ENCODE measurements at places on chromosomes 3 and 15.
A peak's percentile ranks its signal among the peaks of the same experiment; 100 is the strongest.

- no peak for DNase-seq
Measured at GRCh38 chr3:13087320-13087990, 14.2 kb upstream of the IQSEC1 start.

DNA sequence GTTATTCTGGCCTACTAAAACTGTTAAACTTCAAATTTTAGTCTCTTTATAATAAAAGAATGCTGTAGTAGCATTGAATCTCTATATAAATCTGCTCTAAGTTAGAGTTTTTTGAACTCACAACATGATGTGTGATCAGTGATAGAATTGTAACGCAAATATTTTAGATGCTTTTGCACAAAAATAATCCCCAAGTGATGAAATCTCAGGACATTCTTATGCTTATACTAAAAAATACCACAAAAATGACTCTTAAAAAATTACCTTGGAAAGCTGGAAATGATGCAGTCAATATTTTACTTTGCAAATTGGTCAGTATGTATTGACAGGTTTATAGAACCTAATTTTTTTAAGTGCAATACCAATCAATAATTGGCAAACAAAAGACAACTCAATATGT lies 375.3 kb downstream of the TBC1D5 start:
- no peak for DNase-seq

GRCh38 chr3:27302891-27303290 lies 66.3 kb downstream of the NEK10 start:
- no peak for DNase-seq

DNA sequence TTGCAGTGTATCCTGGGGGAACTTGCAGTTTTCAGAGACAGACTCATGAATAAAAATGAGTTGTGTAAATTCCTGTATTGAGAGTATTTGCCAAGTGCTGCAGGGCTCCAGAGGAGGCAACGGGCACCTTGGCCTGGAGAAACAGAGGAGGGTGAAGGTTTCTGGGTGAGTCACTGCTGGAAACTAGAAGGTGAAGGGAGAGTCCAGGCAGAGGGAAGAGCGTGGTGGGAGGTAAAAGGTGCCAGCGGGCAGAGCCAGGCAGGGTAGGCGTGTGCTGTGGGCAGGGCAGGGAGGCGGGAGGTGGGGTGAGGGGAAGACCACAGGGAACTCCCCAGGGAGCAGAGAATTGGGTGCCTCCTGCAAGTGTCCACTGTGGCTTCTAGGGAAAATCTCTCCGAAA lies 120.8 kb downstream of the SLCO3A1 start:
- no peak for DNase-seq

GRCh38 chr3:47578119-47578632 lies 489 bp downstream of the CSPG5 start:
- DNase-seq = peak; percentile 9

DNA sequence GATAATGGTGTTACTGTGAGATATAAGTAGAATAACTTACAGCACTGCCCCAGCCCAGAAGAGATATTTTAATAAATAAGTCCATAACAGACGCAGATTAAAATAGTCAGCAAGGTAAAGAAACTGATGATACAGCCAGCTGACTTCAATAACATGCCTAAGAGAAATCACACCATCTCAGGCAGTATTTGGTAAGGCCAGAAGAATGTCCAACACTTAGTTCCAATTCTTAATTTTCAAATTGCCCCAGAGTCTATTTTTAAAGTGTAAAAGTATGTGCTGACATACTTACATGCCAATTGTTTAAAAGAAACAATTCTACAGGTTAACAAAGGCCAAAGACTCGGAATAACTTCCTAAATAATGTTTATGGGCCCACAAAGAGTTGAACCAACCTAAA lies 1.6 kb downstream of the GNB4 start:
- no peak for DNase-seq

Data from activated CD8-positive, alpha-beta memory T cell treated with anti-CD3 and anti-CD28 coated beads for 4 hours (primary cell).